ENCODE measurements at places on chromosomes 3 and 15. TPM values are rescaled to one million over a fixed set of nuclear protein-coding genes. Genes with fewer than 3 reads are reported as not detected.

- DNase-seq: no peak
- no peaks in the 10 kb centered on the region for H3K36me3 ChIP-seq
- H3K4me3 ChIP-seq: no peak overlapping the region
Observed at GRCh38 chr3:132550579-132551305, 46.3 kb upstream of the ACKR4 start.

- H3K27ac ChIP-seq: no peak overlapping the region
- no peaks in the 10 kb centered on the region for H3K27me3 ChIP-seq
- H3K4me1 ChIP-seq: no peaks in the 10 kb centered on the region
- no peaks in the 10 kb centered on the region for H3K36me3 ChIP-seq
- DNase-seq: no peak
Observed at GRCh38 chr3:51141573-51141972, 243.5 kb upstream of the MANF start.

DNA sequence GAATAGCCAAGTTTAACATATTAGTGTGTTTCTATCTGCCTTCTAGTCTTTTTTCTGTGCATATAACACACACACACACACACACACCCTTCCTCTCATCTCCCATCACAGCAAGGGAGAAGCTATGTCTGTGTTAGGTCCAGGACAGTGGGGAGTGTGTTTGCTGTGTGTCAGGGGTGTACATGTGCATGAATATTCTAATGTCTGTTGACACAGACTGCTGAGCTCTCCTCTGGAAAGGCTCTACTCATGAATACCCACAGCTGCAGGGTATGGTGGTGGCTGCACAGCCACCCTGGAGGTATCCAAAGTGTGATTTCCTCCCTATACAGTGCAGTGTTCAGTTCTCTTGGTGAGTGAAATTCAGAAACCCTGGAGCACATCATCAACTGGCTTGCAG, 42.9 kb downstream of the ARNT2 start:
- no peaks in the 10 kb centered on the region for H3K4me1 ChIP-seq
- no peaks in the 10 kb centered on the region for H3K36me3 ChIP-seq
- H3K4me3 ChIP-seq: no peak overlapping the region
- no peaks in the 10 kb centered on the region for H3K27me3 ChIP-seq

- H3K4me3 ChIP-seq: no peak overlapping the region
- no peaks in the 10 kb centered on the region for H3K27me3 ChIP-seq
- no peaks in the 10 kb centered on the region for H3K36me3 ChIP-seq
- no peak overlapping the region for H3K27ac ChIP-seq
- no peaks in the 10 kb centered on the region for H3K4me1 ChIP-seq
Observed at GRCh38 chr3:28171962-28172361, 69.5 kb upstream of the CMC1 start.

- no peaks in the 10 kb centered on the region for H3K36me3 ChIP-seq
- DNase-seq: no peak
- H3K4me1 ChIP-seq: no peaks in the 10 kb centered on the region
- H3K27ac ChIP-seq: no peak overlapping the region
- H3K4me3 ChIP-seq: no peak overlapping the region
- H3K27me3 ChIP-seq: no peaks in the 10 kb centered on the region
Observed at GRCh38 chr3:115961380-115961779, 338.1 kb downstream of the GAP43 start.

DNA sequence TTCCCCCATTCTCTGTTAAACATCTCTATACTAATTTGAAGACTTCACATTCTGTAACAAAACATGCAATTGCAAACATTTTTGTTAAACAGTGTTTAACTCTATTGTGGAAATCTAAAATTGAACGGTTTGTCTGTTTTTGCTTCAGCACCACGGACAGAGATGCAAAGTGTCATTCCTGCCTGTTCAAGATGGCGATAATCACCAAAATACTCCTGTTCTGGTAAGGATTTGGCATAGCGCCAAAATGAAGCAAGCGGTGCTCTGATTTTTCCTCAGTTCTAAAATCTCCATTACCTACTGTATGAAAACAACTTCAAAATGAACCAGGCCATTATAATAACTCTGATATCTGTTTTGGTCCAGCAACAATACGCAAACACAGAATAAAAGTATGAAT, 129.7 kb upstream of the TUSC7 start:
- H3K36me3 ChIP-seq: no peaks in the 10 kb centered on the region
- H3K27ac ChIP-seq: no peak overlapping the region
- H3K4me1 ChIP-seq: no peaks in the 10 kb centered on the region
- H3K27me3 ChIP-seq: no peaks in the 10 kb centered on the region
- DNase-seq: peak; percentile 31

DNA sequence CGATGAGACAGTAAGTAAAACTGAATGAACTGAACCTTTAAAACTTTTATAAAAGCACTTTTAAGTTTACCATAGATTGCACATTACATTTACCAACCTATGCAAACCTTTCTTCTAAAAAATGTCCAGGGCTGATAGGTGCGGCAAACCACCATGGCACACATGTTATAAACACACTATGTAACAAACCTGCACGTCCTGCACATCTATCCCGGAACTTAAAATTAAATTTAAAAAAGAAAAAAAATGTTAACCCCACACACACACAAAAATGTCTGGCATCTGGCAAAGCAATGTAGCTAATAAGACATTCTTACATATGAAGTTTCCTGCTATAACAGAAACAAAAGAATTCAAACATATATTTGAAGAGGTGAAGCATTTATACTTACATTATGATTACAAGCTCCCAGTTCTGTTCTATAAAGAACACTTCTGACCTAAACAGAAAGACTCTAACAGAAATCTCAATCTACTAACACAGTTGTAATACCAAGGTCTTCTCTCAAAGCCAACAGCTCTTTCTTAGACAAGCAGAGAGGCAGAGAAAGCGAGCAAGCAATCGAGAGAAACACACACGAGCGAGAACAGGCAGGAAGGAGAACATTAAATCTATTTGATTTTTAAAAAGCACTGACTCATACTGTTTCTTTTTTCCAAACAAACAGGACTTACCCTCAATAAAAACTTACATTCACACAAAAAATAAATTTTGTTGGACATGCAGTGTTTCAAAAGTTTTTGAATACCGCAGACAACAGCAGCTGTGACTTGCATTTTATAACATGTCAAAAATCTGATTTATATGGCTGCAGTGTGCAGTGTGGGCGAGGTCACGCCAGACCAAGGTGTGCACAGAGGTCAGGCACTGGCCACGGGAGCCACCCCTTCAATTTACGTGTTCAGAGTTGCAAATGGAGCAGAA, at the start of gene NRG4:
Gene NRG4 (minus strand): TSS at position 798 of the 925 bp plus-strand sequence. CDS start 1,194 bp downstream, outside the sequence.
- no peak within 1 kb of the TSS for H3K4me3 ChIP-seq
- no peaks in the 10 kb centered on the region for H3K27me3 ChIP-seq
- H3K27ac ChIP-seq: no peak within 1 kb of the TSS
- H3K36me3 ChIP-seq: no peaks in the 10 kb centered on the region

DNA sequence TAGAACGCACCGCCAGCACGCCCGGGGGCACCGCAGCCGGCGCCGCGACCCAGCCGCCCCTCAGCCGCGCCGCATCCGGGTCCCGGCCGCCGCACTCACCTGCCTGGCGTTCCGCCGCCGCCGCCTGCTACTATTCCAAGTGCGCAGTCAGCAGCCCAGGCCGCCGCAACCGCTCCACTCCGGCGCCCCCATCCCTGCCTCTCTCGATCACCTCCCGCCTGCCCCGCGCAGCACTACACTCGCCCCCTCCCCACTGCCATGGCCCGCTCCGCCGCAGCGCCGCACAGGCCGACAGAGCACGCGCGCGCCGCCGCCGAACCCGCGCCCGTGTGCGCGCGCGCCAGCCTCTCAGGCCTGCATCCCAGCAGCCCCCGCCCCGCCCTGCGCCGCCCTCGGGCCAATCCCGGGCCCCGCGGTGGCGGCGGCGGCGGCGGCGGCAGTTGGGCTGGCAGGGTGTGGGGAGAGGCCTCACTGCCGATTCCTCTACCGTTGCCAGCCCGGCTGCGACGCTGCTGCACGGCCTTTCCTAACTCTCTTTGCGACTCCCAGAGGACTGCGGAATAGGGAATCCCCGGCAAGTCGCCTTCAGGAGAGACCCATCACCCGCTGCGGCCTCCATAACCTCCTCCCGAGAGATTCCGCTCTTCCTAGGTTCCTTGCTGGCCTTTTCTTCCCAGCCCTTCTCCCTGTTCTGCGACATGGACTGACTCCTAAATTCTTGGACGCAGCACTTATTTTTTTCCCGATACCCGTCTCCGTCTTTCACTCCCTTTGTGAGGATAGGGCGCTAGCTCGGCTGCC, at the start of gene PIK3CB:
Gene PIK3CB (minus strand): TSS at position 333 of the 801 bp plus-strand sequence. CDS start 75,585 bp downstream, outside the sequence.
- peaks cover 4% of the 10 kb centered on the region for H3K4me1 ChIP-seq
- H3K4me3 ChIP-seq: peak within 1 kb of the TSS; percentile 76
- peak within 1 kb of the TSS; percentile 93 for H3K27ac ChIP-seq

DNA sequence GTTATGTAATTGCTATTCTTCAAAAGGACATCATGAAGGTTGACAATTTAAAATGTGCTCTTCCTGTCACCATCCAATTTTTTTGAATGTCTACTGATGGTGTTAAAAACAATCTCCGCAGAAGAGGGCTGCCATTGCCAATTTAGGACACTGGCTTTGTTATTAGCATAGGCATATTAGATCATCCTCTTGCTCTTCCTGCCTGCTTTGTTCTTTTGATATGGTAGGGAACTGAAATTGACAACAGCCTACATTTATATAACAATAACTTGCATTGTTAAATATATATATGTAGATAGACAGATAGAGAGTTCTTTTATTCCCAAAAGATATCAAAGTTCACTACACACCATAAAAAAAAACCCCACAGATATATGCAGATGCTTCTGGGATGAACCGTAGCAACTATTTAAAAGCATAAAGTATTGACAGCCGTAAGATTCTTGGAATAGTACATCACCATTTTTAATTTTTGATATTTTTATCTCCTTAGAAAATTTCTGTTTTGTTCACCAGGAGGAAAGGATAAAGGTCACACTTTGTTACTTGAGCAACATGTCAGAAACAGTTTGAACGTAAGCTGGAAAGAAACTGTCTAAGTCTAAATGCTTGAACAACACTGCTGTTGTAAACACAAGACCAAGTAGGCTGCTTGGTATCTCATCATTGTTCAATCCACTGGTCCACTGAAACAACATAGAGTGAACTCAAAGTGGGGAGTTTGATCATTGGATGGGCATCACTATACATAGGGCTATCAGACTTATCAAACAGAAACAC, 66.5 kb downstream of the MDFIC2 start:
- no peaks in the 10 kb centered on the region for H3K4me1 ChIP-seq
- H3K27ac ChIP-seq: no peak overlapping the region
- H3K36me3 ChIP-seq: no peaks in the 10 kb centered on the region
- no peak overlapping the region for H3K4me3 ChIP-seq

DNA sequence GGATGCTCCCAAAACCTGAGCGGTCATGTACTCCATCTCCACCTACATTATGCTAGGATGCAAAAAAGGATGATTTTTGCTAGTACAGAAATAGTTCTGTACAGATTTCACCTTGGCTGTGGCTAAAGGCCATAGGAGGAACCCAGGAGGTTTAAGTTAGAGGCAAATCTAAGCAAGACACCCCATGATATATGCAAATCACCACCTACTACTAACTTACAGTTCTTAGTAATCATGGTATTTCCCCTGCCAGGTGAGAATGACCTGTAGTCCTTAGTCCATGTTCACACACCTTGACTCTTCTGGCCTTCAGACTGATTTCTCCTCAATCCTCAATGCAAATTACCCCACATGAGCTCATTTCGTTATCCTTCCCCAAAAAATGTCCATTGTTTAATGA, 154.2 kb downstream of the IMPG2 start:
- peaks cover 2% of the 10 kb centered on the region for H3K4me1 ChIP-seq
- no peak overlapping the region for H3K27ac ChIP-seq
- H3K4me3 ChIP-seq: no peak overlapping the region
- H3K27me3 ChIP-seq: no peaks in the 10 kb centered on the region
- no peak for DNase-seq
- H3K36me3 ChIP-seq: no peaks in the 10 kb centered on the region

DNA sequence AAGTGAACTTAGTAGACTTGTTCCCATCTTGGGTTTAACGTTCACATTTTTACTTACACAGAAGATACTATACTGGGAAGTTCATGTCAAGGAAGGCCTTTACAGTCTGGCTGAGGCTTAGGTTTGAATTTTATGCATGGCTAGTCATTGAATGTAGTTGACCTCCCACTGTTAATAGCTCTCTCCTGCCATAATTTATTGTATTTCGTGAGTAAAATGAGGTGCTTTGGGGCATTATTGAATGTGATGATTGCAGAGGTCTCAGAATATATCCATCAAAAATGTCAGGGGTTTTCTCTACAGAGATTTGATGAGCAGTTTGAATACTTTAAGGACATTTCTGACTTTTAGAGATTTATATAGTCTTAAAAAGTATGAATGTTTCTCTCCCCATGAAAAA, 356.6 kb upstream of the GRM7 start:
- H3K4me1 ChIP-seq: no peaks in the 10 kb centered on the region
- H3K27ac ChIP-seq: no peak overlapping the region
- H3K27me3 ChIP-seq: no peaks in the 10 kb centered on the region
- no peak for DNase-seq
- no peak overlapping the region for H3K4me3 ChIP-seq

DNA sequence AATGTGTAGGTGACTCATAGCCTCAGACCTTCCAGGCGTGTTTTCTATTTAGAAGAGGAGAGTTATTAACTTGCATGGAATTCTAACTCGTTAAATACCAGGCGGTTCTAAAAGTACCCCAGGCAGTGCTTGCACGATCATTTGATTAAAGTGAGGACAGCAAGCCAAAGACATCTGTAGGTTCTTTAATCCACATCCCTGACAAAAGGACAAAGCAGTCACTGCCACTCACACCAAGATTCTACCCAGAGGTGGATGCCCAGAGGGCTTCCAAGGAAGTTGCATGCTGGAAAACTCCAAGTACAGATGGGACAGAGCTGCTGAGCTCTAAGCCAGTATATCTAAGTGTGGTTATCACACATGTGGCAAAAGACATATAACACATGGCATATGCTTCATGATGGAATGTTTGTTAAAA, 372.1 kb downstream of the ROBO2 start:
- DNase-seq: no peak
- no peaks in the 10 kb centered on the region for H3K36me3 ChIP-seq
- no peaks in the 10 kb centered on the region for H3K4me1 ChIP-seq
- H3K27ac ChIP-seq: no peak overlapping the region
- H3K27me3 ChIP-seq: no peaks in the 10 kb centered on the region

Gene DNAJA4
- total RNA-seq: 7.9 TPM

Gene DPPA4
- total RNA-seq: 0.26 TPM

Gene FAM81A
- 0.33 TPM for total RNA-seq

Gene CX3CR1
- under 0.01 TPM for total RNA-seq

Gene SERINC4
- under 0.01 TPM for total RNA-seq

Gene EFHB
- total RNA-seq: 1.0 TPM

Gene MTHFS
- 21.6 TPM for total RNA-seq

Data from fibroblast of lung (primary cell).